Islet precursor cell (in vitro differentiated cells): ENCODE measurements at places on chromosomes 16 and 17.

GRCh38 chr16:54407596-54407995 is 121.0 kb upstream of the IRX3 start:
- DNase-seq, result peak; percentile 69

- DNase-seq, result no peak
Measured at GRCh38 chr17:40850293-40850972, 16.6 kb downstream of the KRT12 start.

GRCh38 chr16:89052890-89053724 is 40.5 kb upstream of the ACSF3 start:
- DNase-seq, result no peak

DNA sequence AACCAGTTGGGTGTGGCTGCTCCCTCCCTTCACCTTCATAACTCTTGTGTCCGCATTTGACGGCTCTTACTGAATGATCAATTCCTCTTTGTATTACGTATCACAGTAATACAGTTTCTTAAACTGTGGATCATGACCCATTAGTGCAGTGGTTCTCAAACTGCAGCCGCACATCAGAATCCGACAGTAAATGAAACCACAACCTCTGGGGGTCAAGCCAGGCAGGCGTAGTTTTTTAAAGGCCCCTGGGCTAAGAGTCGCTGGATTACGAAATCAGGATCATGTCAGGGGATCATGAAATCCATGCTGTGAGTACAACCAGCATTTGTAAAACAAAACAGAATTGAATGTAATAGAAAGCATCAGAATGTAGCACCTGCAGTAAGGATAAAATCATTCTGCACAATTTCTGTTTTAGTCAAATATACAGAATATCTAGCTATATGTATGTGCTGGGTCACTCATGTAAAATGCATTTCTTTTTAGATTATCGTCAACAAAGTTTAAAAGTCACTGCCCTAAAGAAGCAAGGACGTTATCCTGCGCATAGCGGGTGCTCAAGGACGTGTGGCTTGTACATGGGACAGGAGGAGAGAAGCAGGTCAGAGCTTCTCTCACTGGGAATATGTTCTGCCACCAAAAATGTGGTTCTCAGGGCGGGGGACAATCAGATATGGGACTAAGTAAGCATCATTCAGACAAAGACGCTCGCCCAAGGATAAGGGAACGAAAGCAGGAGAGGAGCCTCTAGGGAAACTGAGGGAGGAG is 113.1 kb downstream of the ZFHX3 start:
- no peak for DNase-seq

DNA sequence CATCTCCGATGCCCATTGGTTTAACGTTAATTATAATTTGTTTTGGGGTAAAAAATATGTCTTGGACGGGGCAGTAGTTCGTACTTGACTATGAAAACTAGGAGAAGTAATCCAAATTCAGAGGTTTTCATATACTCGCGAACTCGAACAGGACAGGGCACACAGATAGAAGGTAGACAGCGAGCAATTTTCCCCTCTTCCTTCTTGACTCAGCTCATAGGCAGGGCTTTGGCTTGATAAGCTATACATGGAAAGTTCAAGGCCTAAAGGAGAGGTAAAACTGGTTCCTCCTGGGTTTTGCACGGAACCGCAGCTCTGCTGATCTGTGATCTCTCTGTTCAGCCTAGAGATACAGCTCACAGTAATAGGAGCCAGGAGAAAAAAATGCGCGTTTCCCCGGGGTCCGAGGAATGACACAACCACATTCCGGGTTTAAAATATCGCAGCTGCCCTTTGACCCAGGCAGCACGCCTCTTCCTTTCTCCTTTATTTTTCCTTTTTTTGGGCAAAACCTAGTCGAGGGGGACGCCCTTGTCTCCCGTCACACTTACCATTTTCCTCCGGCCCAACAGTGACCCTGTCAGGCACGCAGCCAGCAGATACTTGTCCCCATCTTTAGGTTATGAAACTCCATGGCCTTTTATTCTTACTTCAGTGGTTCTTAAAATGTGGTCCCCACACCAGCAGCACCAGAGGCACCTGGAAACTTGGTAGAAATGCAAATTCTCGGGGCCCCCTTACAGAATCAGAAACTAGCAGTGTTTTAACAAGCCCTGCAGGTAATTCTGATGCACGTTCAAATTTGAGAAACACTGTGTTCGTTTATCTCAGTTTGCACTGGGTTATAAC is 1.7 kb upstream of the LASP1 start:
- DNase-seq, result peak; percentile 94

DNA sequence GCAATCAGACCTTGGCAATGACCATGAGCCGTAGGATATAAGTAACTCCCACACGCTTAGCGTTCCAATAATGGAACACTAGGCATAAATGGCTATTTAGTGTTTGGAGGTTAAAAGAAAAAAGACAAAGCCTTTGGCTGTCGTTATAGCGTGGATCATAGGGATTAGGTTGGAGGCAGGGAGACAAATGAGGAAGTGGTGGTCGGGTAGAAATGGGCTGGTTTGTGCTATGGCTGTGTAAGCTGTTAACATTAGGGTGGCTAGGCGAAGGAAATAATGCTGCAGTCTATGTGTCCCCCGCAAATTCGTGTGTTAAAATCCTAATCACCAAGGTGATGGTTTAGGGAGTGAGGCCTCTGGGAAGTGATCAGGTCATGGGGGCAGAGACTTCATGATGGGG is 120.4 kb upstream of the IRX6 start:
- DNase-seq, result no peak

DNA sequence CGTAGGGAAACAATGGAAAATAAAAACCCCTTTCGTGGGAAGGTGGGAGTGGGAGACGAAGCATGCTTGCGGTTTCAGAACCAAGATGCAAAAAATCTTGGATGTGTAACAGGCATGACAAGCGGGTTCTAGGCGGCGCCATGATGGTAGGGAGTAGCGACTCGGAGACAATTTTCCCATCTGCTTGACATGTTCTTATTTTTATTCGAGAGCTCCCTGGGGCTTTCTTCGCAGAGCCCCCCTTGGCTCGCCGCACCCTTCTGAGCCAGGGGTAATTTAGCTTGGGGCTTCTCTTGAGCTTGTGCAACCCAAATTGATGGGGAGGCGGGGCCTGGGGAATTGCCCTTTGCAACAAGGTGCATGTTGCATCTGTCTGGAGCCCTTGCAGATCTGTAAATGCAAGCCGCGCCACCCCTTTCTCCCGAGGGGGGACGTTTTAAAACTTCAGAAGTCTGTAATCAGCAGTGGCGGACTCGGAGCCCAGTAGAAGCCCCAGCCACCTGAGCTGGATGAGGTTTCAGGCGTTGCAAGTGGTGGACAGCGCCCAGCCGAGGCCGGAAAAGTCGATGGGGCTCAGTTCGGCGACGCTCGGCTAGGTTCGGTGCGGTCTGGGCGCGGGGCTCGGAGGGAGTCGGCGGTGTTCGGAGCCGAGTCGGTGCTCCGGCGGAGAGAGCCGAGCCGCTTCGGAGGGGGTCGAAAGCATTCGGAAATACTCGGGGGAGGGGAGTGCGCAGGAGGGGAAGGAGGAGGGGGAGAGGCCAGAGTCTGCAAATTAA is 2.9 kb downstream of the GNAO1 start:
- DNase-seq, result peak; percentile 95

GRCh38 chr17:80831491-80831890 is 160.2 kb upstream of the CHMP6 start:
- no peak for DNase-seq

DNA sequence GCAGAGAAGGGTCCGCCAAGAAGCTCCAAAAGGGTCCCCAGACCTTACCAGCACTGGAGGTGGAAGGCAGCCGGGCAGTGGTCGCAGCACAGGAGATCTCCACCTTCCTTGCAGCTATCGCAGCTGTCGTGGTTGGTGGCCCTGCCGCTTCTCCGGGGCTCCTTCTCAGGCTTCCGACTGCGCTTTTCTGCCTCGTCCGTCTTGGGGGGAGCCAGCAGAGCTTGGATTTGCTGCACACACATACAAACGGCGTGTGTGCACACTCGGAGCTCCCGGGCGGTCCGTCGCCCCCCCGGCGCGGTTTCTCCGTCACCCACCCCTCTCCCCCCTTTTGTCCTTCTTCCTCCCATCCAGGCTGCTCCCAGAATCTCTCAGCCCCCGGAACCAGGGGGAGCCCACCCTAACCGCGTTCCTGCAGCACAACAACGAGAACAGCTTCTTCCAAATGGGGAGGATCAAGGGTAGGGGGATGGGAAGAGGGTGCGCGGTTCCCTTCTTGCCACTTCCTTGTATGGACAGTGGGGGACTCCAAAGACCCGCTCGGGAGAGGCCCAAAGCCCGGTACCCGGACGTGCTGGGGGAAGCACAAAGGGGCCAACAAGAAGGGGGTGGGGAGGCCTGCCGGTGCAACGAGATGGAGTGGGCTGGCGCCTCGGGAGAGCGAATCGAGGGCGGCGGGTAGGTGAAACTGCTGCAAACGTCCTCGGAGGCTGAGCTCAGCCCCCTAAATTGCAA is 1.1 kb downstream of the PHF12 start:
- DNase-seq, result peak; percentile 79

GRCh38 chr17:31806921-31807320 is 52.1 kb downstream of the COPRS start:
- no peak for DNase-seq

GRCh38 chr17:40106760-40107521 is 6.6 kb upstream of the NR1D1 start:
- DNase-seq, result no peak

- DNase-seq, result no peak
Measured at GRCh38 chr16:4803401-4803844, 990 bp upstream of the ROGDI start.

- no peak for DNase-seq
Measured at GRCh38 chr16:63458846-63459245, 1422.6 kb upstream of the CDH8 start.

DNA sequence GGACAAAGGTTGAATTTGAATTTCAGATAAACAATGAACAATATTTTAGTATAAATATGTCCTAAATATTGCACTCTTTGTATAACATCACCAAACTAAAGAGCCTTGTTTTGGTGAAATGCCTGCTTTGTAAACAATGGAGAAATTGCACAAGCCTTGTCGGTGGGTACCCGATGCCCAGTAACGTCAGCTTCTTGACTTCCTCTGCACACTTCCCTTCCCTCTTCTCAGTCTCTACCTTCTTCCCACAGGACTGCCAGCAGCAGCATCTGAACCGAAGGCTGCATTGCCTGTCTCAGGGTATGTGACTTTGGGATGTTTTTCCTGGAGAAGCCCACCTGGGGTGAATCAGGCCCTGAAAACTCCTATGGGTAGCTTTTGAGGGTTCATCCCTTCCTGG is 113.9 kb downstream of the UTP18 start:
- no peak for DNase-seq

GRCh38 chr17:80793421-80793820 is 198.2 kb upstream of the CHMP6 start:
- DNase-seq, result peak; percentile 49

- no peak for DNase-seq
Measured at GRCh38 chr16:17154981-17155380, 315.8 kb downstream of the XYLT1 start.

DNA sequence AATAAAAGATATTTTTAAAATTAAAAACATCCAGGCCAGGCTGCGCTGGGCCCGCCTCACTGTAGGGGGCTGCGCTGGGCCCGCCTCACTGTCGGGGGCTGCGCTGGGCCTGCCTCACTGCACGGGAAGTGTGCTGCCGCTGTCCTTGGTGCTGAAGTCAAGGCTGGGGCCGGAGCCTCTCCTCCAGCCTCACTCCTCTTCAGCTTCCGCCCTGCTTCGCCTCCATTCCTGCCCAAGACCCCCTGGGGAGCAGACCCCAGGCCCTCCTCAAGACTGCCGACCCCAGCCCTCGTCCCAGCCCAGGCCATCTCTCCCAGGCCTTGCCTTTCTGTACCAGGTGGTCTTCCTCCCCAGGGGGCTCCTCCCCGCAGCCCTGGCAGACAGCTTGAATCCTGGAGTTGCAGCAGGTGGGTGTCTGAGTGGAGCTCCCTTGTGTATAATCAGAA is 26.2 kb downstream of the ENDOV start:
- peak; percentile 91 for DNase-seq

DNA sequence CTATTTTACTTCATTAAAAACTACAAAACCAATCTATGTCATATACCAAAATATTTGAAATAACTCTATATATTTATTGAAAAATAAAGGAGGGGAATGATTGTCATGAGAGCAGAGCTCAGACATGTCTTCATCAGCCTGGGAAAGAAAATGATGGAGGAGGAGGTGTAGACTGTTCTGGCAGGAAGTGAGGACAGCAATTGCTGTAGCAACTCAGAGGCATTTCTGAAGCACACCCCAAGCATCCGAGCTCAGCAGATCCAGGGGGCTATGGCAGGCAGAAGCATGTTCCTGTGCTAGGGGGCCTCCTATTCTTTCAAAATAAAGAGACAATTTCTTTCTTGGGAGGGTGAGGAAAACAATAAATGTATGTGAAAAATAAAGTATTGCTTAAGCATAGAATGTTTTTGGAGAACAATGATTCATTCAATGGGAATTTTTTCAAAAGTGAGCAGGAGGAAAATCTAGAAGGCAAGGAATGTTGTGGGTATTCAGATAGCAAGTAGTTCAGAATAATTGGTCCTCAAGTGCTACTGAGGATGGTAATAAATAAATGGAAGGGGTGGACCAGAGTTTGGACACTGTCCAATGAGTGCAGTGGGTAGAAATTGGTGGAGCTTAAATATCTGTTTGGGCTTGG is 383.4 kb downstream of the CDH11 start:
- DNase-seq, result no peak

DNA sequence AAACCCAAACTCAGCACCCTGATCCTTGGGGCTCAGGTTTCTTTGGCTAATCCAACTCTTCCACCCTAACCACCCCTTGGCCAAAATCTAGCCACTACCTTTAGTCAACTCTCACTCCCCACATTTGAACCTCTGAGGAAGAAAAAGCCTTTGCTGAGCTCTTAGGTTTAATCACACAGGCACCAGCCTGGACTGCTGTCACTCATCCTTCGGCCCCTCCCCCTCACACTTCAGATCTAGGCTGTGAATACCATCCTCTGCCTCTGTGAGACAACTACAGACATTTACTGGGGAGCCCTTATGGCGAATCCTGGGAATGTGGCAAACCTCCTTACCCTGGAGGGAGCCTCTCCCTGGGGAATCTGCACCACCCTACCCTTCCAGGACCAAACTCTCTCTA is 5.3 kb upstream of the RNASEK start:
- no peak for DNase-seq

DNA sequence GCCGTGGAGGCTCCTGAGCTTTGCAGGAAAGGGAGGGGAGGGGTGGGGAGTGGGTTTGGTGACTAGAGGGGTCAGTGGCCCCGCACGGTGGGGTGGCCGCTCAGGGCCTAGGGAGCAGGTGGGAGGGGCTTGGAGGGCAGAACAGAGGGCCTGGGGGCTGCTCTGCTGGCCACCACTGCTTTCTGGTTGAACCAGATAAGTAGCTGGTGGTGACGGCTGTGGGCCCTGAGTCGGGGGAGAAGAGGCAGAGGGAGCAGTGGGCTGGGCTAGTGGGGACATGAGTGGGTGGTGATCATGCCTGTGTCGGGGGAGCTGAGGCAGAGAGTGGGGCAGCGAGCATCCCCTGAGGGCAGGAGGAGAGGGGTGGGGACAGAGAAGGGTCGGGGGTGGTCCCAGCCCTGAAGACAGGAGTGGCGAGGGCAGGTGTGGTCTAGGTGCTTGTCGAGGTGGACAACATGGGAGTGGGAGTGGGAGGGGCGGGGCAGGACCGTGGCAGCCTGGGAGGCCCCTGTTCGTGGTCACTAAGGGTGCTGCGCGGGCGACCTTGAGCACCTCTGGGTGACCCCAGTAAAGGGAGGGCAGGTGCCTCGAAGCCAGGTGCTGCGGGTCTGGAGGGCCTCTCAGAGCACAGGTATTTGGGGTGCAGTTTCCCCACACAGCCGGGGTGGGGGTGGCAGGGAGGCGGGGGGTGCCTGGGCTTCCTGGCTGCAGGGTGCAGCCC is 6.3 kb upstream of the CD7 start:
- no peak for DNase-seq
